ENCODE measurements at places on chromosomes 5 and 9.

- no peak for DNase-seq
These were observed 18.8 kb upstream of the ERAP2 start for GRCh38 chr5:96857454-96857853.

DNA sequence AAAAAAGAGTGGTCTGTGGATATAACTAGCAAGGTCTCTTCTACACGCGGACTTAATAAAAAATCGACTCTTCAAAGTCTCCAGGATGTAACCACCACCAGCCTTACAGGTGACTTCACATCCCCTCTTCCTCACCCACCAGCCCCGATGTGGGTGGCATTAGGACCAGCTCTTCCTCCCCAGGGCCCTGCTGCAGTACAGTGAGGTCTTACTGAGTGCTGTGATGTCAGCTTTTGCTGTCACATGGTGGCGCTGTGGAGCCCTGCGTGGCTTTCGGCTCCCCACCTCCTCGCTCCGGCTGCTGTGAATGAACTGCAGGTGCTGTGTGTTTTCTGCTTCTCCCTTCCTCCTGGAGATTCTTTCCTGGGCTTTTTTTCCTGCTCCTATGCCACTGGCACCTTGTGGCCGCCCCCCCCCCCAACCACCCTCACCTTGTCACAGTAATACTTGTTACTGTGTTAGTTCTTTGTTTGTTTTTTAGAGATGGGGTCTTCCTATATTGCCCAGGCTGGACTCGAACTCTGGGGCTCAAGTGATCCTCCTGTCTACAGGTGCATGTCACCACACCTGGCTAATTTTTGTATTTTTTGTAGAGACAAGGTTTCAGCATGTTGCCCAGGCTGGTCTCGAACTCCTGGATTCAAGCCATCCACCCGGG lies 15.8 kb upstream of the RAPGEF1 start:
- peak; percentile 74 for DNase-seq

DNA sequence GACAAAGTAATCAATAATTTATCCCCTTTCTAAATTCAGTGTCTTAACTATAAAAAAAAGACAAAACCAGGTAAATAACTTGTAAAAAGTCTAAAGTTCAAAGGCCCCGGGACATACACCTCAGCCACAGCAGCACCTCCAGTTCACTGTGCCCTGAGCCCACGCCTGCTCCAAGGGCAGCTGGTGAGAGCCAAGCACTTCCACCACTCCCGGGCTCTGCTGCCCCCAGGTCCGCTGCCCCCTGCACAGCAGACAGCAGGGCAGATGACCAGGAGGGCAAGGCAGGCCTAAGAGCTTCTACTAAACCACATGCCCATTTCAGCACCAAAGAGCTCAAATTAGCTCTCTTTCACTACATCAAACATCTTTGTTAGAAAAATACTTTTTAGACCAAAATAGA lies 91.9 kb downstream of the CAMSAP1 start:
- no peak for DNase-seq

GRCh38 chr5:135221187-135221473 lies 177.9 kb downstream of the MACROH2A1 start:
- DNase-seq: no peak

DNA sequence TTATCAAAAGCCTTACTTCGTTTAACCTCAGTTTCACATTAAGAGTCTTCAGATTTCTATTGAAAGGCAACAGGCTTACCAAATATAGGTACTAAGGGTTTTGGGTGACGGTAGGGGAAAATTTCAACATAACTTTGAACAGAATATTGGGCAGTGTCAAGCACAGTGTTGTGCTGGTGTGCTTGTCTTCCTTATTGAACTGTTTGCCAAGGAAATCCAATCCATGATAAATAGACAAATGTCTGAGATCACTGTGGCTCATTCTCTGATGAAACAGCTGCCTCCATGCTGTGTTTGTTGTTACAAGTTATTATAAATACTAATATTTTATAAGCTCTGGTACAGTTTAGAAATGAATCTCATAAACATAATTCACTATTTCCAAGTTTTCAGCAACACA lies 730.1 kb downstream of the NR2F1-AS1 start:
- DNase-seq: no peak

GRCh38 chr5:17180864-17181723 lies 36.3 kb upstream of the BASP1 start:
- DNase-seq: no peak

- no peak for DNase-seq
These were observed 8.1 kb upstream of the TENT4A start for GRCh38 chr5:6705088-6705487.

- DNase-seq: no peak
These were observed 65.9 kb downstream of the ZFAND5 start for GRCh38 chr9:72299017-72299603.

DNA sequence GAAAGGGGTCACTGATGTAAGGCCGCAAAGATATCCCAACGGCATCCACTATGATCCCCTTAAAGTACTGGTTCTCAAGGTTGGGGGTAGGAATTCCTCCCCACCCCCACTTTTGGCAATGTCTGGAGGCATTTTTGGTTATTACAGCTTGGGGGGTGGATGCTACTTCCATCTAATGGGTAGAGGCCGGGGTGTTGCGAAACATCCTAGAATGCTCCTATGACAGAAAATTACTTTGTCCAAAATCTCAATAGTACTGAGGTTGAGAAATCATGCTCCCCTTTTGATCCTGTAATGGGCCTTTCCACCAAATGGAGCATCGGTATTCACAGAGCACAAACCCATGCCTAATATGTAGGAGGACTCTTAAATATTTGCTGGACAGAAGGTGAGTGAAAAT lies 20.8 kb upstream of the TCERG1 start:
- no peak for DNase-seq

- no peak for DNase-seq
These were observed 32.2 kb upstream of the ROPN1L start for GRCh38 chr5:10409504-10409903.

DNA sequence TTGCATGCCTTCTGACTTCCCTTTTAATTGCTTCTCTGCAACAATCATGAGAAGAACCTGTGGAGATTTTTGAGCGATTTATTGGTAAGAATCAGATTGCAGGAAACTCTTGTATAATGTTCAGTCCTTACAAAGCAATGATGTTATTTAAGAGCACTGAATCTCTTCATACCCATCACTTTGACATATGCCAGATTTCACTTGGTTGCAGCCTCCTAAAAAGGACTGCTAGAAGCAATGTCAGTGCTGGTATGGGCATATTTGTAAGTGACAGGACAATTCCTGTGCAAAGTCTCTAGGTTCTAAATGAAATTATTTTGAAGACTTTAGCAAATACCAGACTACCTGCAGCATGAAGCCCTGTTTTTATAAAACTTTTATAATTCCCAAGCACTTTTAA lies 2272.7 kb upstream of the WWC1 start:
- no peak for DNase-seq

- DNase-seq: no peak
These were observed 276.1 kb downstream of the TAF11L14 start for GRCh38 chr5:17910318-17910717.

- no peak for DNase-seq
These were observed 29.6 kb downstream of the BICD2 start for GRCh38 chr9:92734931-92735635.

- no peak for DNase-seq
These were observed 56.1 kb downstream of the TSTD2 start for GRCh38 chr9:97577051-97577450.

GRCh38 chr5:158796812-158797497 lies 302.8 kb downstream of the EBF1 start:
- no peak for DNase-seq

GRCh38 chr9:112299514-112299913 lies 33.9 kb downstream of the PTBP3 start:
- no peak for DNase-seq

GRCh38 chr5:80565330-80565729 lies 4.8 kb downstream of the ANKRD34B start:
- DNase-seq: no peak

- DNase-seq: no peak
These were observed 219.0 kb downstream of the ZNF608 start for GRCh38 chr5:124527220-124527991.

DNA sequence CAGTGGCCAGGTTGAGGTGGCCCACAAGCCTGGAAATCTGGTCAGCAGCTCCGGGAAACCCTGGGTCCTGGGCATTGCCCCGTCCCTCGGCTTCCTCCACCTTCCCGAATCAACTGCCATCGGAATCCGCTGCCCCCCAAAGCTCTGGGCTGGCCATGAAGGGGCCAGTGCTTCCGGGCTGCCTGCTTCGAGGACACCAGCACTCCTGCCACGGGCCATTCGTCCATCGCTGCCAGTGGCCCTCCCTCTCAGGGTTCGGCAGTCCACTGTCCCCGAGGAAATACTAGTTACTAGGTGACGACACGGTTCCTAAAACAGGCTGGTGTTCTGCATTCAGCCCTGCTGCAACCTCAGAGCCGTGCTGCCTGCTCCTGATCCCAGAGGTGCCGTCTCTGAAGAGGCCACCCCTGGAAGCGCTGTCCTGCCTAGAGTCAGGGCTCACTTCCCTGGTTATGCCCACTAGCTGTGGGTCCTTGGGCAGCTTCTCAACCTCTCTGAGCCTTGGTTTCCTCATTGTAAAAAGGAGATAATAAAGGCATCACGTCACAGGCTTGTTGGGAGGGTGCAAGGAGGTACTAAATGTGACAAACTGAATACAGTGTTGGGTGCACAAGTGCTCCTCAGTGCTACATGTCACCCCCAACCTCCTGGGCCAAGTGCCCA lies 3.5 kb upstream of the WDR5 start:
- no peak for DNase-seq

DNA sequence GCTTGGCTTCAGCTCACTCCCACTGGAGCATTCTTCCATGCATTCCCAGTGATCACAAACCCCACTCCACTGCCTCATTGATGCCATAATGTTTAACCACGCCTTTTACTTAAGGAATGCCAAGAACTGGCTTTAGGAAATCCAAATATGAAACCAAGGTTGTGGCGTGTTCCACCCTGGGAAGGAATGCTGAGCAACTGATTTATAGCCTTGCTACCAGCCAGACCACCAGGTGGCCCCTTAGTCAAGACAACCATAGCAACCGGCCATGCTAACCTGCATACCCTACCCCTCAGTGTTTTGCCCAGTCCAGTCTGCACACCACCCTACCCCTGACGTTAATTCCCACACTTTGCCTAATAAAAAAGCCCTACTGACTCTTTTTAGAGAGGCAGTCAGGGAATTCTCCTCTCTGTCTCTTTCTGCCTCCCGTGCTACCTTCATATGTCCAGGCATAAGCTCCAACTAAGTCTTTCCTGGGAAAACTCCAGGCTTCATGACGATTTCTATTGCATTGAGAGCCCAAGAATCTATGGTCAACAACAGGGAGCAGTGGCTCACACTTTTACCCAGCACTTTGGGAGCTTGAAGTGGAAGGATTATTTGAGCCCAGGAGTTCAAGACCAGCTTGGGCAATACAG lies 27.0 kb upstream of the PRRC2B start:
- DNase-seq: no peak

DNA sequence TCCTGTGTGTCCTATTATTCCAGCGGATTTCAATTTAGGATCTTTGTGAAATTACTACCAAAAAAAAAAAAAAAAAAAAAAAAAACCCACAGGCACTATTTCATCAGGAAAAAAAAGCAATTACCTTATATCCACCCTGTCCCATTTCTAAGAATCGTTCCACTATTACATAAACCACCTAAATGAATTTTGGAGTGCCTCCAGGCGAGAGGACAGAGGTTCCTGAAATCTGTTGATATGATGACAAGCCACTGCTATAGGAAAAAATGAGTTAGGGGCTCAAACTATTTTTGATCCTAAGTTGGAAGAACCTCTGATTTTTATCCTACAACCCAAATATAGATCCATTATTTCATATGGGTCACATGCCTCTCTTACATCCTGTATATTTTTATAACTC lies 177.9 kb downstream of the GNAQ start:
- no peak for DNase-seq

DNA sequence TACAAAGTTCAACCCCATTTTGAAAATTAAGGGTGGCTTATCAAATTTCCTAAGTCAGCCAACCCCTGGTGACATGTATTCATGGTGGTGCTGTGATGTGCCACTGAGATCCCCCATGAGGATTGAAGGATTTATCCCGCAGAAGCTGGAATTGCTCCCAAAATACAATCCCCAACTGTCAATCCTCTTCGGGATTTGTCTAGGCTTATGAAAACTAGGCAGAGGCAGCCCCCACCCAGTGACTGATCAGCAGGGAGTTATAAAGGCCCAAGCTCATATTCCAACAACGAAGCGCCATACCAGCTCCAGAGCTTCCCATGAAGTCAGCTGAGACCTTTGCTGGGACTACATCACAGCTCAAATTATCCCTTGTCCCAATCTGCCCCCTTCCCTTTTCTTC lies 316.0 kb downstream of the ENC1 start:
- no peak for DNase-seq

DNA sequence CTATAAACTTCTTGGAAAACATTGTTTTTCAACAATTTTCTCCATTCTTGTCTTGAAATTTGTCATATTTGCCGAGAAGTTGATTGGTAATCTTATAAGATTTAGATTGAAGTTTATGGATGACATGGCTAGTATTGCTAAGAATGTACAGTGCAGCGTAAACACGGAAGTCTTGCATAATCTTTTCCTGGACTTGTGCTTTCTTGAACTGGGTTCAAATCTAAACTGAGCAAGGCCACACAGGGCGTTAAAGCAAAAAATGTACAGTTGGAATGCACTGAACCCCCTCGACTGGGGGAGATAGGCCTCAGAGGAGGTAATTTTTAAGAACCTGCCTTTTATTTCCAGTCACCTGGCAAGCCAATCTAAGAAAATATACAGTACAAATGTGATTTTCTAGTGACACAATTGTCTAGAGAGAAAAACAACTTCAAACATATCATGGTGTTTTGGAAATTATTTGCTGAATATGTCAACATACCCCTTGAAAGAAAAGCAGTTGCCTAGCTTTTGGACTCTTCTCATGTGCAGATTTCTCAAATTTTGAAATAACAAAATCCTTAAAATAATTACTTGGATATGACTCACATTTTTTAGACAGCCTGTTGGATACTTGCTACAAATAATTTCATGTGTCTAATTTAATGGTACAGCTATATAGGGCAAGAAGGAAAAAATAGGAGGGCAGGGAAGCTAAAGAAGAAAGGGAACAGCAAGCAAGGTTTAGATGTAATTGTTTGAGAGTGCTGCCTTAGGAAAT lies 18.5 kb upstream of the GAS1 start:
- no peak for DNase-seq

GRCh38 chr9:32376285-32376684 lies 8.2 kb upstream of the ACO1 start:
- no peak for DNase-seq
